Activated CD4-positive, CD25-positive, alpha-beta regulatory T cell treated with anti-CD3 and anti-CD28 coated beads, Interleukin-2, amount 50 U/mL, for 72 hours (primary cell): ENCODE measurements at places on chromosomes 13 and 19.
A peak's percentile ranks its signal among the peaks of the same experiment; 100 is the strongest.

- no peak for DNase-seq
These were observed 441.5 kb upstream of the SPRY2 start for GRCh38 chr13:80782441-80782840.

GRCh38 chr13:113573065-113573464 lies 11.5 kb upstream of the TFDP1 start:
- no peak for DNase-seq

DNA sequence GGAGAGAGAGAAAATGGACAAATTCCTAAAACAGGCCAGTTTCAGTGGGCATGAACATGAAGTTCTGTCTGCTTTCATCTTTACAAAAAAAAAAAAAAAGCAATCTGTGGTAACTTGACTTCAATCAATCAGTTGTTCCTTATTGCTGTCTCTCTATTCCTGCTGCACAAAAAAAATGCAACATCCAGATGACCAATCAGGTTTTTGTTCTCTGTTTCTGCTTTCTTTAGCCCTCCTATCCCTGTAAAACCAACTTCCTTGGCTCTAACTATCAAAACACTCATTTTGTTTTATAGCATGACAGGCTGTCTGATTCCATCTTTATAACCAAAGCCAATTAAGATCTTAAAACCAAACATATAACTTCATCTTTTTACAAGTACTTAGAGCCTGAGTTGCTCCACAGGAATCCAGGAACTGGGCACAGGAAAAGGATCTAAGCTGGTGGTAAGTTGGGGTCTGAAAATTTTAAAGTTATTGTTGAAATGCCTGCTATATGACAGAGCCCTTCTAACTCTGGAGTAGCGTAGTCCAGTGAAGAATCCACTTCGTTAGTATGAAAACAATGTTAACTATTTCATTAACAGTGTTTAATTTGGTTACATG lies at the start of gene FPR3:
Gene FPR3 (plus strand): TSS at position 273 of the 606 bp plus-strand sequence. CDS start 28,592 bp downstream, outside the sequence.
- DNase-seq = no peak

- no peak for DNase-seq
These were observed 29.1 kb downstream of the PAK4 start for GRCh38 chr19:39154629-39155100.

- no peak for DNase-seq
These were observed 250.3 kb upstream of the ATXN8OS start for GRCh38 chr13:69857183-69857821.

- DNase-seq = no peak
These were observed 20.5 kb downstream of the VASP start for GRCh38 chr19:45527731-45528130.

- DNase-seq = no peak
These were observed 1.4 kb upstream of the PAN3 start for GRCh38 chr13:28136916-28137315.

- no peak for DNase-seq
These were observed 98.0 kb downstream of the FOXO1 start for GRCh38 chr13:40568246-40569023.

- no peak for DNase-seq
These were observed 3.6 kb downstream of the LRRC25 start for GRCh38 chr19:18393836-18394235.

GRCh38 chr13:113820813-113821651 lies 42.8 kb downstream of the GAS6 start:
- no peak for DNase-seq

- DNase-seq = no peak
These were observed 53.2 kb upstream of the SHKBP1 start for GRCh38 chr19:40523322-40524047.

- DNase-seq = no peak
These were observed 27.1 kb downstream of the SUGP2 start for GRCh38 chr19:19006213-19006612.

GRCh38 chr19:47693489-47693888 lies 19.7 kb upstream of the EHD2 start:
- no peak for DNase-seq

- no peak for DNase-seq
These were observed 100.5 kb downstream of the FLT1 start for GRCh38 chr13:28394422-28394821.

DNA sequence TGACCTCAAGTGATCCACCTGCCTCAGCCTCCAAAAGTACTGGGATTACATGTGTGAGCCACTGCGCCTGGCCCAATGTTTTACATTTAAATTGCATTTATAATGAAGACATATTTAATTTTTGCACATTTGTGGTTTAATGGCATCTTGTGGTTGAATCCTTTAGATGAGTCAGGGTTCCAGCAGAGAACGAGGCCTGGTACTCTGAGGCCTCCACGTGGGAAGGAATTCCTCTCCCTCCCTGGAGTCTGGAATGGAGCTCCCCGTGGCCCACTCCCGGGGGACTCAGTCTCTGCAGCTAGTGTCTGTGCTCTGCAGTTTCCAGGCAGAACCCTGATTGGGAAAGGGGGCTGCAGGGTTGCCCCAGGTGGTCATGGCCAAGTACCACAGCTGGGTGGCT lies 24.2 kb downstream of the ZFR2 start:
- no peak for DNase-seq

DNA sequence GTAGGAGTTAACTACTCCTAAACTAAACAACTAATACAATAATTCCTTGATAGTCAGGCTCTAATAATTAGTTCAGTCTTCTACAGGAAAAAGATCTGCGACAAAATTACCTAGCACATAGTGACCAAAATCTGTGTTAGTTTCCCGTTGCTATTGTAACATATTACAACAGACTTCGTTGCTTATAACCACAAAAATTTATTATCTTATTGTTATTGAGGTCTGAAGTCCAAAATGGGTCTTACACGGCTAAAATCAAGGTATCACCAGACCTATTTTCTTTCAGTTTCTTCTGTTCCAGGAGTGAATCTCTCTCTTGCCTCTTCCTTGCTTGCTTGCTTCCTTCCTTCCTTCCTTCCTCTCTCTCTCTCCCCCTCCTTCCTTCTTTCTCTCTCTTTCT lies 993.6 kb upstream of the SPRY2 start:
- DNase-seq = no peak

GRCh38 chr19:33260628-33261418 lies 35.2 kb upstream of the SLC7A10 start:
- DNase-seq = no peak

DNA sequence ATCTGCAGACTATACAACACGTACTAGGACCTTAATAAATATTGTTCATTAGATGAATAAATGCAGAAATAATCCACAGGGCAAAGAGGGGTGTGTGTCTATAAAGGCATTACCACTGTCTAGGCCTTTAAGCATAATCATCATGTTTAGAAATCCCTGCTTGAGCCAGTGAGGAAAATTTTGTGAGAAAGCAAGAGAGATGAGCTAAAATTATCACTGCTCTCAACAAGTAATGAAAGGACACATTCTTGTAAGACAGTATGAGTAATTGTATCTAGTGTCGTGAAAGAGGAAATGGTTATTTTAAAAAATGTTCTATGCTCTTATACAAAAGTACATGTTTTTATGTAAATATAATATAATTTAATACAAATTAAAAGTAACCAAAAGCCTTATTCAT lies 1699.4 kb downstream of the PCDH9 start:
- no peak for DNase-seq

- no peak for DNase-seq
These were observed 354.9 kb upstream of the HTR2A start for GRCh38 chr13:47251771-47252170.

- DNase-seq = no peak
These were observed 8.7 kb downstream of the SHISA7 start for GRCh38 chr19:55434356-55434919.

DNA sequence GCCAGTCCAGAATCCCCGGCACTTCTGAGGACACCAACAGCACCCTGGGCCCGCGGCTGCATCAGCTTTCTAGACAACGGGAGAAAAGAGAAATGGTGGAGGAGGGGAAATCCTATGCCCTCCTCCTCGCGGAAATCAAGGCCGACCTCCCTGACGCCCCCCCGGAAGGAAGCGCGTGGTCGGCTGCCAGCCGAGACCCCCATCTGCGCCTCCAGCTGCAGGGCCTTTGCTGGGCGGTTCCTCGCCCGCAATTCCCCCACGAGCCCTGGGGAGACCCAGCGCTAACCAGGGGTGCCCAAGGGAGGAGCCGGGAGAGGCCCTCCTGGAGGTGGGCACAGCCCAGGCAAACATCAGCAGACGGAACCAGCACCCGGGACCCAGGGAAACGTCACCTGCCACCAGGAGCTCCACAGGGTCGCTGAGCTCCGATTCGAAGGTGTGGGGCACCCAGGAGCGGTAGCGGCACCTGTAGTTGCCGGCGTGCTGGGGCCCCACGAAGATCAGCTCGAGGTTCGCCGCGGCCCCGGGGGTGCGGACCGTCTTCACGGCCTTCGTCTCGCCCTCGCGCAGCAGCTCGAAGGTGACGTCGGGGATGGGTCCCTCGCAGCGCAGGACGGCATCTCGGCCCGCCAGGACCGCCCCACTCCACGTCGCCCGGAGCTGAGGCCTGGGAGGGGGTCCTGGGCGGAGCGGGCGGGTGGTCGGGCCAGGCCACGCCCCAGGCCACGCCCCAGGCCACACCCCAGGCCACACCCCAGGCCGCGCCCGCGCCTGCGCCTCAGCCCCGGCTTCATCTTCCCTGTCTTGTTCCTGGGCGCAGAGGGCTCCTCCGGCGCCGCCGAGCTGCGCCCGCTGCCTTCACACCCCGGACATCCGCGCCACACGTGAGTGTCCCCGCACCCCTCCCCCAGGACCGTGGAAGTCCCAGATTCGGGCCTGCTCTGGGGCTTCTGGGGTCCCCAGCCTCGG lies 6.0 kb downstream of the A1BG start:
- peak; percentile 70 for DNase-seq

DNA sequence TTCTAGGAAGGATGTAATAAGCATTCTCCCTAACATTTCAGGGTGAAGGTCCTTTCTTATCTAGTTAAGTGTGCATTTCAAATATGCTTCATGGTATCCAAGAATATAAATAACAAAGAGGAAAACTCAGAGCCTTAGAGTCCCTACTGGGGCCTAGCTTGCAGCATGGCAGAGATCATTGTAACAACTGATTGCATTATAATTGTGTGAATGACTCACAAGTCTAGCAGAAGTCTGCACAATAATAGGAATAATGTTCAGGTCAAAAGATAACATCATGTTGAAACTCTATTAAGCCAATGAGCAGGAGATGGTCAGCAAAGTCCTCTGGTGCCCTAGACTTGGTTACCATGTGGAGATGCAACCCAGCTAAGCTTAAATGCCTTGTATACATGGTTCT lies 3.4 kb downstream of the POSTN start:
- DNase-seq = no peak

- DNase-seq = no peak
These were observed 212.9 kb upstream of the SOX21 start for GRCh38 chr13:94925263-94925662.

DNA sequence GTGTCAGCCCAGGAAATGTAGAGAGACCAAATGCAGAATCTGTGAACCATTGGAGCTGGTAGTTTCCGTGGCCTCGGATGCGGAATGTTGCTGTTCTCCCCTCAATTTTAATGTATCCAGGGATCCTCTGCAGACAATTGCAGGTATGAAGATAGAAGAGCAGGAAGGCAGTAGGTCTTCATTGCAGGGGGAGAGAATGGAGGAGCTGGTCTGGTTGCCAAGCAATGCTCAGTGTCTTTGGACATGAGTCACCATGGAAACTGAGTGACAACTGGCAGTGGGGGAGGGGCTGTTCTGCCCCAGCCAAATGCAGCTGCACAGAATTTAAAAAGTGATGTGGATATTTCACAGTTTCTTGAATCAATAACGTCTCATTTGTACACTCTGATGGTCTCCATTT lies 56.1 kb upstream of the ZNF835 start:
- no peak for DNase-seq
